Activated T-cell treated with anti-CD3 and anti-CD28 coated beads for 1 hour (primary cell): ENCODE measurements at places on chromosomes 5 and 9.

- no peak for DNase-seq
Observed at GRCh38 chr5:144089401-144090021, 80.9 kb downstream of the YIPF5 start.

DNA sequence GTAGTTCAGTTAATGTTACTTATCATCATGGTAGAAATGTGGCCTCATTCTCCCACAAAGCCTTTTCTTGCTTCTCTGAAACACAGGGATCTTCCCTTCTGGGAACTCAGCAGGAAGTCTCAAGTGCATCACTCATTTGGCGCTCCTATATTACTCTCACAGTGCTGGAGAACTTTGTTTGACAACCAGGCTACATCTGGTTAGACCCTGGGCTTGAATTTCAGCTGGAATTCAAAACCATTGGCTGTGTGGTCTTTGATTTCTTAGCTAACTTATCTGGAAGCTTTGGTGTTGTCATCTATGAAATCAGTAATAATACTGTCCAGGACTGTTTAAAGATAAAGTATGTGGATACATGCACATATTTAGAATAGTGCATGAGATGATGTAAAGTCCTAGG lies 1777.1 kb downstream of the MAT2B start:
- no peak for DNase-seq

DNA sequence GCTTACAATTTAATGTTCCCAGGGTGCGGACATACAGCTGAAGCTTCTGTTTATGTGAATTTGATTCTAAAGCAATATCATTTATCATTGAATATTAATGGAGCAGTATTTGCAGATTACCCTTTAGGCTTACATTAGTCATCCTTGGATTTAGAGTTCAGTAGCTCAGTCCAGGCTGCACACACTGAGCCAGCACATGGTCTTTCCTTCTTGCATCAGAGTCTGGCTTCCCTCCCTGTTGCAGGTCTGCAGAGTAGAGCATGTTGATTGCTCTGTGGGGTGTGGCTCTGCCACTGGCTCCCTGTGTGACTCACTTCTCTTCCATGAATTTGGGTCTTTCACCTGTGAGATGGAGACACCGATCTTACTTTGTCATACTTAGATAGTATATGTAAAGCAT lies 36.8 kb downstream of the NSG2 start:
- no peak for DNase-seq

GRCh38 chr9:105126226-105126625 lies 118.2 kb upstream of the SLC44A1 start:
- no peak for DNase-seq

GRCh38 chr5:122584411-122585300 lies 190.2 kb upstream of the SNX2 start:
- no peak for DNase-seq

DNA sequence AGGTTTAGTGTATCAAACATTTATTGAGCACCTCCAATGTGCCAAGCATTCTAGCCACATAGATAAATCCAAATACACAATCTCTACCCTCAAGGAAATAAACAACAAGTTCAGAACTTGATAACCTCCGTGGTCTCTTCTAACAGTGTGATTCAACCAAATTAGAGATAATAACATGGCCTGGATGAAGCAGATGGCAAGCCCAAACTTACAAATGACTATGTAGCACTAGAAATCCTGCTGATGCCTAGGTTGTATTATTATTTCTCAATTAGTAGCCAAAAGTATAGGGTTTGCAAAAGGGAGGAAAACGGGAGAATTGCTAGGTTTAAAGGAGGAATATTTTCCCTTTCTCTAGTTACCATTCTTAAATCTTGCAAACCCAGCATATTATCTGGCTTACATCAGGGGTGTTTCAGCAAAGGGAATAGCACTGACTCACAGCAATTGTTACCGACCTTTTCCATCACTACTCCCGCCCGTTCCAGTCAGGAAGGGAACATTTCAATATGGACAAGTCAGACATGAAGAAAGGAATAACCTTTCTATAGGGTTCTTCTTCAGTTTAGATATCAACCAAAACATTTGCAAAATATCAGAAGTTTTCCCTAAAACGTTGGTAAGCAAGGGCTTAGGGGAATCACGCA lies 2.3 kb downstream of the DPYSL3 start:
- no peak for DNase-seq

GRCh38 chr5:140049205-140049604 lies 6.1 kb upstream of the NRG2 start:
- DNase-seq = no peak

DNA sequence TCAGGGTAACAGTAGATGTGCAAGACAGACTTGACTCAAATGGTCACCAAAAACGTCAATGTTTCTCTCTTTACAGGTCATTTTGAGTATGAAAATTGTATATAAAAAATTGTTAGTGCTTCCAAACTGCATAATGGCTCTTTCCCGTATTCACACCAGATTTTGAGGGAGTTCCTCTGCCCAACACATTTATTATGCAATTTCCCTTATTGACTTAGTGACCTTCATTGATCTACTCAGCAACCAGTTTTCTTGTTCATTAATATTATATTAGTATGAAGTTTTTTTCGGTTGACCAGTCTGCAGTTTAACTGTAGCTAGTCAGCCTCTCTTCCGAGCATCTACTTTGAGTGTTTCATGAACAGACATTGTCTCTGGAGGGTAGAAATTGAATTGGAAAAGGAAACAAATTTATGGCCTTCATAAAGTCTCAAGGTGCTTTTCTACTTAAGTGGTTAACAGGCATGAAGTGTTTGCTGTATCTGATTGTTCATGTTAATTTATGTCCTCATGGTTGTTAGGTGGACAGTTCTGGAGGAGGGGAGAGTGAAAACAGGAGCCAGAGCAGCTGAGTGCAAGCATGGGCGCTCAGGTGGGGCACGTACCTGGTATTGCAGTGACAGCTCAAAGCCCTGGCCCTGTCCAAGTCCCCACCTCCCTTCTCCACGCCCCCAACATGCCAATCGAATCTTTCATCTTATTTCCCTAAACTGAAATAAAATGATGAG lies 240.2 kb downstream of the RFK start:
- DNase-seq = no peak

DNA sequence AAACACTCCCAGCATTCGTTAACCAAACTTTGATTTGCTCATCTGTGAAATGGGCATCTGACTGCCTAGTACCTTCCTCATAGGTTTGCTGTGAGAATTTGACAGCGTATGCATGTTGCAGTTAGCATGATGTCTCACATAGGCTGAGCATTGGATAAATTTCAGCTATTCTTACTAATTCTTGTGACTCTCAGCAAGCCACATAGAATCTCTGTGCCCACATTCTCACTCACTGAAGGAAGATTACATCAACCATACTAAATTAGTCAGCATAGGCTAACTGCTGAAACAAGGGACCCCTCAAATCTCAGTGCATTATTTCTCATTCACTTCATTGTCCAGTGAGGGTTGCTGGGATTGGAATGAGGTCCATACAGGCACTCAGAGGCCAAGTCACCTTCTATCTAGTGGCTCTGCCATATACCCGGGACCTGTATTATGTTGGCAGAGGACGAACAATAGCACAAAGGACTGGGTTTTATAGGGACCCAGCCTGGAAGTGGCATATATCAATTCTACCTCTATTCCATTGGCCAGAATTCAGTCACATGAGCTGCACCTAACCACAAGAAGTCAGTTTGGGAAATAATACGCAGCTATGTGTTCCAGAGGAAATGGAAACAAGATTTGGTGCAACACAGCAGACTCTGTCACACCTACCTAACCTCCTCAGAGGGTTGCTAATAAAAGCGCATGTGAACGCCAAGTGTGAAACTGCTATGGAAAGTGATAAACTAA lies 4.2 kb upstream of the PTGER4 start:
- DNase-seq = no peak

DNA sequence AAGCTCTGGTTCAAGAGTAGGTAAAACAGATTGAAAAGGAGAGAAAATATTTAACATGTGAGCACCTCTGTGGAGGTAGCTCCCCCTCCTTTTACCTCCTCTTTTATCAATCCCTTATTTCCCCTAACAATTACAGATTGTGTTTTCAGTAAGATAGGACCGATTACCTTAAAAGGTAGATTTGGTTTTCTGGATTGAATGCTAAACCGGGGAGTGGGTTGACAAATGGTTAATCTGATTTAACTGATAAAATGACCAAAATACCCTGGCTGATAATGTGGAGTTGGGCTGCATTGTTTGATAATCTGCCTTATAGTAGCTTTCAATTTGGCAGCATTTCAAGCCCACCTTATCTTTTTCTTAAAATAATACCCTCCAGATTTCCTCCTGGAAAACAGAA lies 83.9 kb downstream of the EGFLAM start:
- DNase-seq = no peak

- DNase-seq = no peak
Observed at GRCh38 chr5:7348168-7348854, 47.6 kb upstream of the ADCY2 start.

DNA sequence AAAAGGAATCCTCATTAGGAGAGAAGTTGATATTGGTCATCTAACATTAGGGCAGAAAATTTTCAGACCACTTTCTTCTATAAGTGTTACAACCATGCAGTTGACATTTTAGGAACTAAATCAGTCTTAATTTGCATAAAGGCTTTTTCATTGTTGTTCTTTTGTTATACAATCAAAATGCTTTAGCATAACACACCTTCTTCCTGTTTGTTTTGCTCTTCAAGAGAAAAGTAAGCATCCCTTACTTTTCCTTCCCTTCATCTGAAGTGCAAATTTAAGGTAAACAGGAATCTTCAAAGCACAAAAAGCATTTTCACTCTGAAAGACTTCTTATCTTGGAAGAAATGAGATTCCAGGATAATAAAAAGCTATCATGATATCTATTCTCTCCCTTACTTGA lies 273.6 kb downstream of the PTPRD start:
- no peak for DNase-seq

DNA sequence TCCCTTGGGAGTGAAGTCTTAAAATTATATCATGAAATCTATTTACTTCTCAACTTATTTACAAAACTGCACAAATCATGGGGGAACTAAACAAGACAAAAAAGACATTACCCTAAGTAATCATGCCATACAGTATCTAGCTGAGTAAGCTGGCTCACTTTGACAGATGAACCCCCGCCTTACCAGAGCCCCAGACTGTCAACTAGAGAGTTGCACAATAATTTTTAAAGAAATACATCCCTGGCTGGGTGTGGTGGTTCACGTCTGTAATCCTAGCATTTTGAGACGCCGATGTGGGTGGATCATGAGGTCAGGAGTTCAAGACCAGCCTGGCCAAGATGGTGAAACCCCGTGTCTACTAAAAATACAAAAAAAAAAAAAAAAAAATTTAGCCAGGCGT lies 62.3 kb downstream of the LPAR1 start:
- DNase-seq = no peak
